ENCODE measurements at places on chromosomes 13 and 19.
A peak's percentile ranks its signal among the peaks of the same experiment; 100 is the strongest.

DNA sequence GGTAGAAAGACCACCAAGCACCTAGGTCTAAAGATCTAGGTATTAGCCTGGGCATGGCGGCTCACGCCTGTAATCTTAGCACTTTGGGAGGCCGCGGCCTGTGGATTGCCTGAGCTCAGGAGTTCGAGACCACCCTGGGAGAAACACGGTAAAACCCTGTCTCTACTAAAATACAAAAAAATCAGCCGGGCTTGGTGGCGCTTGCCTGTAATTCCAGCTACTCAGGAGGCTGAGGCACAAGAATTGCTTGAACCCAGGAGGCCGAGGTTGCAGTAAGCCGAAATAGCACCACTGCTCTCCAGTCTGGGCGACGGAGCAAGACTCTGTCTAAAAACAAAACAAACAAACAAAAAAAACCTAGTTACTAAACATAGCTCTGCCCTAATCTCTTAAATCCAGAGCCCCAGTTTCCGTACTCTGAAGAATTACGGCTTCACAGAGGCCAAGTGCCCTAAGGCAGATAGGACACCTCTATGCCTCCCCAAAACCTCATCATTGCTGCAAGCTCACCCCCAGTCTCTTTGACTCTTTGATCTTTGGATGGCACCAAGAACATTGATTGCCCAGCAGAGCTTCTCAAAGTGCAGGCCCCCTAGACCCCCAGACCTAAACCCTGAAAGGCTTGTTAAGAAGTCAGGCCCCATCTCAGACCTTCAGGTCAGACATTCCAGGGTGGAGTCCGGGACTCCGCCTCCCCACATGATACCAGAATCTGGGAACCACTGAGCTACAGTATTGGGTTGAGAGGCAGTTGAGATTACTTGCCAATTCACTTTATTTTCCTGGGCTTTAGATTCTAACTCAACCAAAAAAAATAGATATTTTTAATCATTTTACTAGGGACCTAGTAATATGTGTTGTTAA, 2.8 kb downstream of the COL4A2 start:
- DNase-seq, result no peak

- peak; percentile 73 for DNase-seq
Observed at GRCh38 chr13:32164622-32165268, 133.2 kb downstream of the FRY start.

- no peak for DNase-seq
Observed at GRCh38 chr13:22194106-22194805, 523.4 kb downstream of the FGF9 start.

GRCh38 chr13:42967660-42968059, 24.4 kb downstream of the EPSTI1 start:
- no peak for DNase-seq

DNA sequence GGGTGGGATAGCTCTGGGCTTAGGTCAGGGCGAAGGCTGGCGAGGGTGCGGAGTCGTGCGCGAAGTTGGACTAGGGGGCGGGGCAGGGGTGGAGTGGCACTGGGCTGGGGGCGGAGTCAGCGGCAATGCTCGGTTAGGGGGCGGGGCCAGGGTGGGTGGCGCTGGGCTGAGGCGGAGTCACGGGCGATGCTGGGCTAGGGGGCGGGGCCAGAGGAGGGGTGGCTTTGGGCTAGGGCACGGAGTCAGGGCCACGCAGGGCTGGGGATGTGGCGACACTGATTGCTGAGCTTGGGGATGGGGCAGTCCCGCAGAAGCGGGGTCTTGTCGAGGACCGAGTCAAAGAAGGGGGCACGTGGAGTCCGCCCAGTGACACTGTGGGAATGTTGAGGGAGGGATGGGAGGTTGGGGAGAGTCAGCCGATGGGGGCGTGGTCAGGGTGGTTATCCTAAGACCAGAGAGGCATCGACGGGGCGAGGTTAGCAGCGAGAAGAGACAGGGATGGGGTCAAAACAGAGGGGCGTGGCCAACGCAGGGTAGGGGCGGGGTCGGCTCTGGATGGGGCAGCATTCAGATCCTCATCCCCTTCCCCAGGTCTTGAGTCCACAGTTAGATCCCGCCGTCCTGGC, 8.7 kb downstream of the HOMER3 start:
- no peak for DNase-seq

- peak; percentile 20 for DNase-seq
Observed at GRCh38 chr19:10975374-10976130, 14.7 kb downstream of the SMARCA4 start.

DNA sequence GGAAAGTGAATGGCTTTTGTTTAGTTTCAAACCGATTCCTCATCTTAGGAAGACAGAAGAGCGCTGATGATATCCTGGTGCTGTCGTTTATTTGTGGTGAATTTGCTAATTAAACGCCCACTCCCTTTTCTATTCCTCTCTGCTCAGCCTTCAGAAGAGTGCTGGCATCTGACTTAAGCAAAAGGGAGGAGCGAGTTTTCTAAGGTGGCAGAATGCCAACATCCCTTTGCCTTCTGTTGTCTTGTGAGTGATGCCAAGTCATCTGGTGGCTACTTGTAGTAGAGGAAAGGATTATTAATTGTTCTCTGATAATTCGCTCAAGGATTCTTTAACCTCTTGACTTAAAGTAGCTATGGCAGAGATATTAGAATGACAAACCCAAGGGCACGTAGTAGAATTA, 68.1 kb downstream of the ERCC5 start:
- no peak for DNase-seq

- no peak for DNase-seq
Observed at GRCh38 chr19:17530586-17530985, 19.1 kb downstream of the PGLS start.

DNA sequence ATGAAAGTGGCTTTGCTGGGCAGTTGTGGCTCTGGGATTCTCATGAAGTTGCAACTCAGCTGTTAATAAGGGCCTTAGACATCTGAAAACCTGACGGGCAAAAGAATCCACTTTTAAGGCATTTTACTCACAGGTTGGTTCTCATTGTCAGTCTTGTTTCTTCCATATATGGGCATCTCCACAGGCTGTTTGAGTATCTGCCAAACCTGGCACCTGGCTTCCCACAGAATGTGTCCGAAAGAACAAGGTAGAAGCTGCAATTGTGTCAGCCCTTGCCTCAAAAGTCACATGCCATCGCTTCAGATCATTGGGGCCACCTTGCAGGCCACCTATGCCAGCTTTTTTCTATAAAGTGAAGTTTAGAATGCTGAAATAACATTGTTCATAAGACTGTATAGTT, 102.4 kb downstream of the KCTD12 start:
- no peak for DNase-seq

GRCh38 chr19:2569596-2570465, 93.9 kb downstream of the GADD45B start:
- DNase-seq, result no peak

GRCh38 chr13:73702419-73703071, 431.7 kb downstream of the KLF12 start:
- no peak for DNase-seq

DNA sequence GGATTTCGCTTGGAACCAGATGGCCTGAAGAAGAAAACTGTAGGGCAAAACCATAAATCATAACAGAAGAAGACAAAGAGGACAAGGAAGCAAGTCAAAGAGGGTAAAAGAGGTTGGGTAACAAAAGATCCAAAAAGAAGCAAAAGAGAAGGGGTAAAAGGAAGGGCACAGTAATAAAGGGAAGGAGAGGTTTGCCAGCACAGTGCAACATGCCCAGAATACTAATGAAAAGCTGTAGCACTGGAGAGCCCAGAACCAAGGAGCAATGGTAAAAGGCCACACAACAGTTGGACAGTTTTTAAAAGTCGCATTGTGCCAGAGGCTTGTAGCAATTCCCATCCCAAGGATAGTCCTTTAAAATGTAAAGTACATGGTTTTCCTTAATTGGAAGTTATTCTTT, 506.6 kb downstream of the PCDH9 start:
- no peak for DNase-seq

- DNase-seq, result no peak
Observed at GRCh38 chr19:43101950-43102349, 19.4 kb upstream of the PSG2 start.

- no peak for DNase-seq
Observed at GRCh38 chr19:39936622-39937021, 2.2 kb upstream of the FCGBP start.

GRCh38 chr13:103884101-103884723, 818.0 kb upstream of the SLC10A2 start:
- no peak for DNase-seq

DNA sequence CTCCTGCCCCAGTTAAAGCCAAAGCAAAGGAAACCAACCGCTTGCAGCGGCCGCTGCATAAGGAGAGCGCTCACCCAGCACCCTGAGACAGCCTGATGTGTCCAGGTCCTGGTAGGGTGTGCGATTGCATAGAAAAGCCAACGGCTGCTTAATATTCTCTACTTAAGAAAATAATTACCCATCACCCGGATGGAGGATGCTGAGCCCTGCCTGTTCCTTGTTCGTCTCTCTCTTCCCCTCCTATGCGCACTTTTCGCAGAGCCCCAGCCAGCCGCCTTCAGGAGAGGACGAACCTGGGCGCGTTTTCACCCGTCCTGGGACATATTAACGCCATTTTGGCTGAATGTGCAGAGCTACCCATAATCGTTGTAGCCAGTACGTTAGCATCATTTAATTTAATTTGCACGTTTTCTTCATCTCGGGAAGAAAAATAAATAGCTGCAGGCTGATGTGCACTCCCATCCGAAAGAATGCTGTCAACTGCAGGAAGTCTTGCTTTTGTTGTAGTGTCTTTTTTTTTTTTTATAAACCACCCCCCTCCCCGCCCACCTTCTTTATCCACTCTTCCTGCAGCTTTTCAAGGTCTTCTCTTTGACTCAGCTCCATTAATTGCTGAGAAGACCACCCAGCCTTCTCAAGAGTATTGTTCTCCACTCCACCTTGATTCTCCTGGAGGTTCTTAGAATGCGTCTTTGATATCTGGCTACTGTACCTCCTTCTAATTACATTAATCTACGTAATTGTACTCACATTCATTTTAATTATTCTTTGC, 214.5 kb downstream of the TEX29 start:
- DNase-seq, result no peak

GRCh38 chr13:35888981-35889380, 242.2 kb downstream of the DCLK1 start:
- no peak for DNase-seq

- no peak for DNase-seq
Observed at GRCh38 chr19:9883764-9884163, 48.6 kb downstream of the PIN1 start.

- no peak for DNase-seq
Observed at GRCh38 chr13:31930490-31930889, 101.1 kb upstream of the FRY start.

- no peak for DNase-seq
Observed at GRCh38 chr19:38975861-38976271, 324 bp upstream of the FBXO17 start.

- no peak for DNase-seq
Observed at GRCh38 chr19:718991-719512, 10.3 kb downstream of the PALM start.

DNA sequence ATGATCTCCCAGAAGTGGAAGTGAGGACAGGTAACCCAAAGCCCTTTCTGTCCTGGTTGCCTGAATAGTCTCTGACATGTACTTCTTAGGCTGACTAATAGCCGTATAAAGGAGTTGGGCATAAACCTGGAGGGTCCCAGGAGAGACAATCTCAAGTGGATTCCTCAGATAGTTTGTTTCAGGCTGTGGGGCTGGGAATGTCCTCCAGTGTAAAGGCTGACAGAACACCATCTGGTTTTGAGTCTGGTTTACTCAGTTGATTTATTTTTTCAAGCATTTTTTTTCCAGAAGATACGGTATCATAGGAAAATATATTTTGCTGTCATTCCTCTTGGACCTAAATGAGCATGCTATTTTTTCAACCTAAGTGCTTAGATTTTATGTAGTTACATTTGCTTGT, 15.2 kb downstream of the HTR2A start:
- no peak for DNase-seq

DNA sequence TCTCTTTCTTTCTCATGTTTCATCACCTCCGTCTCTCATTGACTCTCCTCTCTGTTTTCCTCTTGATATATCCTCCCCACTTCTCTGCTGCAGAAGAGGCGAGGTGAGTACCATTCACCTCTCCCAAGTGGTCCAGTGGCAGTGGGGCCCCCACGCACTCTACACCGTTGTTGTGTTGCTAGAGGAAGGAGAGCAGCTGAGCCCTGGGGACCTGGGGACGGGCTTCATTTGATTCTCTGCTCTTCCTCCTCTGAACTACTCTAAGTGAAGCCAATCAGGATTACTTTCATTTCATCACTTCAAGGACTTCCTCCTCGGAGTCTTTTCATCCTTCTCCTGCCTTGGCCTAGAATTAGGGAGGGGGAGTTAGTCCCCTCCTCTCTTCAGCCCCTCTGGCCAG, 64.6 kb downstream of the CCNE1 start:
- DNase-seq, result no peak

- DNase-seq, result no peak
Observed at GRCh38 chr13:43611281-43612273, 175.2 kb downstream of the ENOX1 start.

- no peak for DNase-seq
Observed at GRCh38 chr13:47632311-47632710, 368.8 kb downstream of the SUCLA2 start.

DNA sequence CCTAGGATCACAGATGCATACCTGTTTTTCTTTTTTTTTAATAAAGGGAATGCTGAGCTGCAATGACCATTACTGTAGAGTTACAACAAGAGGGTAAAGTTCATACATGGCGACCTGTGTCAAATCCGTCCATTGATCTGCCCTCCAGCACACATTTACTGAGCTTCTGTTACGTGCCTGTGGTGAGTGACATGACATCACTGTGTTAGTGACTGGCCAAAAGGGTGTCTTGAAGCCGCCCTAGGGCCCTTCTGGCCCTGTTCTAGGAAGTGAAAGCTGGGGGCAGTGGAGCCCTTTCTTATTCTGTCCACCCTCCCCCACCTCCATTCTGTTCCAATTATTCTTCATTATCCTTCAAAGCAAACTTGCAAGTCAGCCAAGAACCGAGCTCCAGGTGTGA, 66.3 kb downstream of the ZIC5 start:
- no peak for DNase-seq

- DNase-seq, result no peak
Observed at GRCh38 chr19:19578252-19578651, 40.2 kb downstream of the CILP2 start.

GRCh38 chr13:76845865-76846264, 40.3 kb downstream of the KCTD12 start:
- no peak for DNase-seq

- no peak for DNase-seq
Observed at GRCh38 chr19:33365691-33366090, 7.8 kb upstream of the CEBPG start.

DNA sequence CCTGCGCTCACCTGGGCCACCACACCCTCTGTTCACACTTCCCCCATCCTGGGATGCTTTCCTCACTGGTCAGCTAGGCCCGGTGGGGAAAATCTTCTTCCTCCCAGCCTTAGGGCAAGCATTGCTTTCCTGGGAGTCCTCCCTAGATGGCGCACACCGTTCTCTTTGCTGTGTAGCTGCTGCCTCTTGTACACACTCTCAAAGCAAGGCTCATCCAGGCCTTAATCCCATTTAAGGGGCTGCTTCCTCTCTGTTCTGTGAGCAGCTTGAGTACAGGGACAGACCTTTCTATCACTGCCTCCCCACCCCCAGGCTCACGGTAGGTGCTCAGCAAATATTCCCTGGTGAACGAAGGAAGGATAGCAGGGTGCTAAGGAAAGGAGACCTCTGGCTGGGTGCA, 11.1 kb downstream of the SLC7A10 start:
- peak; percentile 24 for DNase-seq
